ENCODE measurements at places on chromosomes 4 and X.

DNA sequence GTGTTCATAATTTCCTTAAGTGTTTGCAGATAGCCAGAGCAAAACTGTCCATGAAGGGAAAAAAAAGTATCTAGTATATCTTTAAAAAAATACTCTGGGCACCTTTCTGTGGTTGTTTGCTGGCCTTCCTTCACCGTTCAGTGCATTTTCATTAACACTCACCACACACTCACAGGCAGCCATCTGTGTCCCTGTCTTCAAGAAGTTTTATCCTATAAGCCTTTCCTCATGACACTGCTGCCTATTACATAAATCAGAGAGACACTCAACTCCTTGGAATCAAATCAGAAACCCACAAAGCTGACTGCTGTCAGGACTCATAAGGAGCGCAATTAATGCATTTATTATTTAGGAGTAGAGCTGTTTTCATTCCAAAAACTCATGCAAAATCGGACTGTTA lies 1720.2 kb downstream of the PCDH7 start:
- DNase-seq = no peak

GRCh38 chrX:72621163-72621562 lies 48.5 kb upstream of the HDAC8 start:
- DNase-seq = no peak

DNA sequence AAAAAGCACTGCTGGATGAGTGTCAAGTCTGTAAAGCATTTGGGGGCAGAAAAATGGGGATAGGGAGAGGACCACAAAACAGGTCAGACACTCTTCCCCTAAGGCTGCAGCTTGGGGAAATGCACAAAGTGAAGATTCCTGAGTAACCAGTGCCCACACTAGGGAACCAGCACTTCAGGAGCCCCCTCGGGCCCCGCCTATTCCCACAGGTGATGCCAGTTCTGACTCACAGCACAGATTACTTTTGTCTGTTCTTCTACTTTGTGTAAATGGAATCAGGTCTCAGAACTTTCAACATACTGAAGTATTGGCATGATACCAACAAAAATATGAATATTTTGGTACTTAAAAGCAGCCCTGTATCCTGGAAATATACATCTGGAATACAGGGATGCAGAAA lies 112.5 kb downstream of the ADRA2C start:
- DNase-seq = no peak

- DNase-seq = peak; percentile 64
Measured at GRCh38 chr4:184815046-184815877, 10.5 kb downstream of the ACSL1 start.

- peak; percentile 30 for DNase-seq
Measured at GRCh38 chr4:105715692-105716278, 7.2 kb downstream of the GSTCD start.

- no peak for DNase-seq
Measured at GRCh38 chrX:46904626-46905025, 7.6 kb upstream of the JADE3 start.

- DNase-seq = no peak
Measured at GRCh38 chr4:26337612-26338011, 16.8 kb downstream of the RBPJ start.

GRCh38 chrX:153491351-153491914 lies 3.3 kb upstream of the BGN start:
- DNase-seq = no peak

DNA sequence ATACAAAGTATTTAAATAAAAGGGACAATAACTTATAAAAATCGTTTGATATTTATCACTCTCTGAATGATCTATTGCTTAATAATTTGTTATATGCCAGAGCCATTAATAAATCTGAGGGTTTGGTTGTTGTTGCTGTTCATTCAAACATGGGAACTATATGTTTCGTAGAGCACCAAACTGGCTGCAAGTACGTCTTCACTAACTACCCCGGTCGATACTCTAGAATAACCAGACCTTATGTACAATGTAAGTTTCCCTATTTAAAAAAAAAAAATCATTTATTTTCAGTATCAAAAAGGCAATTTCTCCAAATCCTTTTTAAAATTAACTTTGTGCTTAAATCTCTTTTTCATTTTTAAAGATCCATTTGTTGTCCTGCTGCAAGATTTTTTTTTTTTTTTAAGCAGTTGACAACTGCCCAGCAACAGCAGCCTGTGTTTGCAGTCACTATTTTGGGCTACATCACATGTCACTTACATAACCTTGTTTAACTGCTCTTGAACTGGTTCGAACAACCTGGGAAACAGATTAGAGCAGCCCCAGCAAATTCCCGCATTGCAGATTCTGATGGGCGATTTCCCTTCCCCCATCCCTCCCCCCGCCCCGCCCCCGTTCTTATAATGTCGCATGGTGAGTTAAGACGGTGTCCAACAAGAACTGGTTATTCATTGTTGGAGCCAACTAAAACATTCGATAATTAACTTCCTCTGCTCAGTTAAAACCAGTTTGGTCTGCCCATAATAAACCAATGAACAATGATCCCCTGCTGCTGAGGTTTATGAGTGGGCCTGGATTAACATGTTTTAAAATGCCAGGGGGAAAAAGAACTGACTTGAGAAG lies 238.9 kb downstream of the NR3C2 start:
- peak; percentile 38 for DNase-seq

All from globus pallidus (tissue), 1 donor.